ENCODE measurements at places on chromosomes 7 and 10.

GRCh38 chr7:17472939-17473338 lies 174.5 kb downstream of the AHR start:
- DNase-seq, result no peak

DNA sequence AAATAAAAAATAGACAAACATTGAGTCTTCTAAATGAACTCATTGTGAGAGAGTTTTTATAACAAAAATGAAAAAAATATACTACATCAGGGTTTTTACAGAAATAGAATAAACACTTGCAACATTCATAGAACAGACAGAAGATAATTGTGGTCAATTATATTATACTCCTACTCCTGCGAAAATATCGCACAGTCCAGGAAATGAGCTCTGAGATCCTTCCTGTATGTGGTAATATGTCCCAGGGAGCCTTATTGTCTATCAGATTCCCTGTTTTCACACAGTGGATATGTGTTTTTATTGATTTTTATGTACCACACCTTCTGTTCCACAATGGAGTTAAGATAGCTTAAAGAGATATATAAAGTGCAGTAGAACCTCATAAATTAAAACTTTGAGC lies 27.5 kb upstream of the RELN start:
- DNase-seq, result no peak

- DNase-seq, result no peak
Measured at GRCh38 chr10:118547282-118547681, 48.2 kb downstream of the PRLHR start.

GRCh38 chr10:3179174-3179573 lies 6.6 kb upstream of the PITRM1 start:
- no peak for DNase-seq

DNA sequence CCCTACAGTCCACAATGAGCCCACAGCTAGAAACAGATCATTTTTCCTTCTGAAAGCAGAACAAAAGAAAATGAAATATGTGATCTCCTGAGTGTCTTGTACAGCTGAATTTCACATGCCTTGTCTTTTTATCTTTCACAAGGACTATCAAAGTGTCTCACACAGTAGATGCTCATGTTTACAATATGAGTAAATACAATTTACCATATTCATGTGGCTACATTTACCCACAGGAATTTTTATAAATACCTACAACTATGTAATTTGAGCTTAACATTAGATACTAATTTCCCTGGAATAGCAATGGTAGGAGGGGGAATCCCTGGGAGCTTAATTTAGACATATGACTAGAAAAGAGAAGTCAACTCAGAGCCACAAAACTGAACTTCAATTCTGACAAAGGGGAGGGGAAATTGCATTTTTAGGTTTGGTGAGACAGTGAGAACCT lies 186.2 kb downstream of the MACC1 start:
- DNase-seq, result no peak

DNA sequence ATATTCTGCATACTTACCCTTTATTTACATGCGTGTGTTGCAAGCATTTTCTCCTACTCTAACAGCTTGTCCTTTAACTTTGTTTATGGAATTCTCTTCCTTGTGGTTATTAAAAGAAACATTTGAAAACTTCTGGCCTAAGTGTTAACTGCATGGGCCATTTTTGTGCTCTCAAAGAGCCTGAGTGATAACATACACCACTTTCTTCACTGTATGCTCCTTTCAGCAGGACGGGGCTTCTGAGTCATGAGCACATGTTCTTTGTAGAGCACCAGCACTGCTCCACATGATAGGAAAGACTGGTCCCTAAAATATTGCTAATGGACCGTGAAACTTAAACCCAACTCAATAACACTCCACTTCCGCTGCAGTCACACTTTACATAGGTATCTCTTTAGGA lies 1093.6 kb upstream of the GHITM start:
- DNase-seq, result no peak

DNA sequence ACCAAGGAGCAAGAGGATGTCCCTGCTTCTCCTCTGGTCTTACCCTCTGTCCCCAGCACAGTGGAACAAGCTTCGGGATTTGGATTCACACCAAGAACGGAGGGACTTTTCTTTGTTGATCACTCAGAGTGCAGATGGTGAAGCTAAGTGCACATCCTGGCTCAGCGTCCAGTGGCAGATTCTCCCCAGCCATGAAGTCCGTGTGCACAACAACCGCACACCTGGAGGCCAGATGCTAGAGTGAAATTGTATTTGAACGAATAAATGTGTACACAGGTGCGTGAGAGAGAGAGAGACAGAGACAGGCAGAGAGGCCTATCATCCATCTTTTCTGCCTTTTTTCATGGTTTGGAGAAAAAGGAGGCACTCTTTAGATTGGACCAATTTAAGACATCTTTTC lies 31.5 kb downstream of the ASB13 start:
- DNase-seq, result no peak

DNA sequence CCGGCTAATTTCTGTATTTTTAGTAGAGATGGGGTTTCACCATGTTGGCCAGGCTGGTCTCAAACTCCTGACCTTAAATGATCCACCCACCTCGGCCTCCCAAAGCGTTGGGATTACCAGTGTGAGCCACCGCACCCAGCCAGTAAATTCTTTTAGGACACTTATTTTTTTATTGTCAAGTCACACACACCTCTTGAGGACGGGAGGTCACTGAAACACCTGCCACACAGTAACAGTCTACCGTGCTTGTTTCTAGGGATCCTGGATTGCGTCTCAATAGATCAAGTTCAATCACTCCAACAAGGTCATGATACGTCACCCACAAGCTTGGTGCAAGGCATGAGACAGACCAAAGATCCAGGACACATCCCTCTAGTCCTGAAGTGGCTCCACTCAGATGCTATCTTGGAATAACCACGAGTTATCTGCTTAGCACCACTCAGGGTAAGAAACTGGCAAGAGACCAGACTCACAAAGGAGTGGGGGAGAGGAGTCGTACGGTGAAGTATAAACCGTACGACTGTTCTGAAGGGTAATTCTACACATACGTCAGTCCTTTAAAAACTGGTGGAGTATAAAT lies 58.9 kb upstream of the NCAPG2 start:
- no peak for DNase-seq

DNA sequence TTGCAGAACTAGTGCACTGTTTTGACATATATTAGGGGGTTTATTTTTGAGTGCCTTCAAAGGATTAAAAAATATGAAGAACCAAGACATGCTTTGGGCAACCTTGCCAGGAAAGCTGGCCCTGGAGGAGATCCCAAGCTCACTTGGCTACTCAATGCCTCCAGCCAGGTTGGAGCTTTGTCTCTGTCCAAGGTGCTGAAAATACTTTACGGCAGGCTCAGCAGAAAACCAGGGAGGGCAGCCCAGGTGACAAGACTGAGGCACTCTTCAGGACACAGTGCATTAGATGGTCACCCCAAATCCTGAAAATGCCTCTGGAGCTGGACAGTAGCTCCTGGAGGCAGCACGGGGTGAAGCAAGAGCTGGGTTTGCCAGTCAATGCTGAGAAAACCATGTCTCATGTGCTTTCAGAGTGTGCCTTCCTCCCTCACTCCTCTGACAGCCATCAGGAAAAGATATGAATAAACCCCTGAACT lies 5.8 kb upstream of the KCNH2 start:
- no peak for DNase-seq

- no peak for DNase-seq
Measured at GRCh38 chr7:154202002-154202401, 149.8 kb downstream of the DPP6 start.

- no peak for DNase-seq
Measured at GRCh38 chr10:5450605-5451384, 38.4 kb downstream of the NET1 start.

DNA sequence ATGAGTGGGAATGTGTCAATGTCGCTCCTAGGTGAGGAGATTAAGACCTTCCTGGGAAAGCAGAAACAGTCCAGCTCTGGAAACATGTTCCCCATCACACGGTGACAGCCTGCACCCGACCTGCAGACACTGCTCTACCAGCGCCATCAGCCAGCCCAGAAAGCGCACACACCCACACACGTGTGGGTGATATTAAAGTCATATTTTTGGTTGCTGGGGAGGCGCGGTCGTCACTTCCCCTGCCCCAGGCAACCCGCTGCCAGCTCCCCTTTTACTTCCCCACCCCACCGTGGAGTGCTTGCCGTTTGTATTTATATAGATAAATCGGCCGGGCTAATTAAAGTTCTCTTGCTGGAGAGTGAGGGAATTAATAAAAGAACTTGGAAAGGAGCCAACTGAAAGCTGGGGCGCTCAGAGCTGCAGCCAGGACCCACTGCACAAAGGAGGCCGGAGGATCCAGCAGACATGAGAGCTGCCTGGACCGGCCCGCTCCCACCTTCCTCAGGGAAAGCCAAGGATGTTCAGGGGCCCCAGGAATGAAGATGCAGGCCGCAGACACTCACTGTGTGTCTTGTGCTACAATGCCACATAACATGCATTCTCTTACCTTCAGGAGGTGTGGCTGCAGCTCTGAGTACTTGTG lies 145.2 kb upstream of the UNC5B start:
- DNase-seq, result no peak
